Activated CD4-positive, alpha-beta T cell treated with anti-CD3 and anti-CD28 coated beads for 36 hours (primary cell): ENCODE measurements at places on chromosomes 3 and 15.

DNA sequence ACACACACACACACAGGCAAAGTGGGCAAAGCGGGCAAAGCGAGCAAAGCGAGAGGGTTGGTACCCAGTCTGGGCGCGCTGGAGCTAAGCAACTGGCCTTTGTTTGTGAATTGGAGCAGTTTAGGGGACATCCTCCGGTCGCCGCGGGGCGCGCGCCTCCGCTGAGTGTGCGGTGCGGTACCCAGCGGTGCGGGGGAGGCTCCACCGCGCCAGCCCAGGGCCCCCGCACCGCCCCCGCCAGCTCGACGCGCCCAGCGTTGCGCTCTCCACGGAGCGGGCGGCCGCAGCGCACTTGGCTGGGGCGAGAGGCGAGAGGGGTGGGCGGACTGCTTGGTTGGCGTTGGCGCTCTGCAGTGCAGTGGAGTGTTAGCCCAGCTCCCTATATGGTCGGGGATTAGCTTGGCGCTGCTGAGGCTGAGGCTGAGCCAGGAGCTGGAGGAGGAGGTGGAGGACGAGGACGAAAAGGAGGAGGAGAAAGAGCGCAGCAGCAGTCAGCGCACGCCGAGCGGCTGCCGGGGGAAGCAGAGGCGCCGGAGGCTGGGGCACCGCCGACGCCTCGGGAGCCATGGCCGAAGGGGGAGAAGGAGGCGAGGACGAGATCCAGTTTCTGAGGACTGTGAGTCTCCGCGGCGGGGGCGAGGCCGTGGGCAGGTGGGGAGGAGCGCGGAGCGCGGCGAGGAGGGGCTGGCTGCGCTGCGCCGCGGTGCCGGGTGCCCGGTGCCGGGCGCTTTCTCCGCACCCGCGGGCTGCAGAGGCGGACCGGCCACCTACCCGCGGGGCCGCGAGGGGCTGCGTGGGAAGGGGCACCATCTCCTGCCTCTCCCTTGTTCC, at the start of gene RYR3:
TSS of gene RYR3 (plus strand) at position 487 of the 831 bp plus-strand sequence. CDS start at position 566, 79 bp downstream.
- H3K27ac ChIP-seq = no peak within 1 kb of the TSS
- no peak within 1 kb of the TSS for H3K4me3 ChIP-seq
- peaks cover 40% of the 10 kb centered on the region for H3K27me3 ChIP-seq
- DNase-seq = peak; percentile 11
- H3K4me1 ChIP-seq = no peaks in the 10 kb centered on the region
- H3K36me3 ChIP-seq = no peaks in the 10 kb centered on the region

DNA sequence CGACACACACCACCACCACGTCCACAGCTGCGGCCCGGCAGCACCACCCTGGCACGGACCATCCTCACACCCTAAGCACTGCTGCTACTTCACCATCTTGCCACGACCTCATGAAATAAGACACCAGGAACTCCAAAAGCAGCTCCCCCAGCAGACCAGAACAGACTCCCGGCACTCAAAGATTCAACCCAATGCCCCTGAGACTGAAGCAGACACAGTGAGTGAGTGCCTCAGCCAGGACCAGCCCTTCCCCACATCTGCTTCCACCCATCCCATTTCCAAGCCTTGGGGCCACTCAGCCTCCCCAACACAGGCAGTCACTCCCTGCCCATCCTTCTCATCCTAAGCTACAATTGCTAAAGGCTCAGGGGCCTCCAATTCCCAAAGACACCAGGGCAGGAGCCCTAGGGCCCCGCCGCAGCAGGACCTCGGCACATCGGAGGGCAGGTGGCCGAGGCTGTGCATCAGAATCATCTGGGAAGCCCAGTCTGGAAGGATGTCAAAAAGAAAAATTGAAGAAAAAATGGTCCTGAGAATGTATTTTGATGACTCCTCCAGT, 18.4 kb upstream of the OCA2 start:
- H3K4me1 ChIP-seq = no peaks in the 10 kb centered on the region
- H3K27ac ChIP-seq = no peak overlapping the region
- no peaks in the 10 kb centered on the region for H3K27me3 ChIP-seq
- H3K4me3 ChIP-seq = no peak overlapping the region

GRCh38 chr15:38756441-38756840, 191.8 kb upstream of the RASGRP1 start:
- no peaks in the 10 kb centered on the region for H3K36me3 ChIP-seq
- peaks cover 30% of the 10 kb centered on the region for H3K27me3 ChIP-seq
- DNase-seq = no peak
- H3K4me1 ChIP-seq = no peaks in the 10 kb centered on the region
- no peak overlapping the region for H3K27ac ChIP-seq
- no peak overlapping the region for H3K4me3 ChIP-seq

GRCh38 chr3:169556349-169556870, 107.1 kb downstream of the MECOM start:
- no peak overlapping the region for H3K4me3 ChIP-seq
- no peaks in the 10 kb centered on the region for H3K36me3 ChIP-seq
- H3K27ac ChIP-seq = no peak overlapping the region
- no peaks in the 10 kb centered on the region for H3K4me1 ChIP-seq
- DNase-seq = no peak
